ENCODE measurements at places on chromosomes 5 and 9. TPM values are rescaled to one million over a fixed set of nuclear protein-coding genes. Genes with fewer than 3 reads are reported as not detected.

Gene FOXD4L3
- not detected for total RNA-seq

Gene SLC6A3
- not detected for total RNA-seq

Gene RAI14
- total RNA-seq: 6.7 TPM

Gene PTGER4
- total RNA-seq: 8.5 TPM

Gene PCDHAC1
- total RNA-seq: 0.11 TPM

- DNase-seq: no peak
Observed at GRCh38 chr9:104911032-104911607, 16.8 kb downstream of the ABCA1 start.

GRCh38 chr9:91949946-91950664 is at the start of gene ROR2:
Gene ROR2, minus strand, starts transcription at chr9:91950228.
- peak; percentile 77 for DNase-seq

GRCh38 chr5:31194892-31195555 is 1.5 kb downstream of the CDH6 start:
- DNase-seq: no peak

GRCh38 chr5:37071487-37071886 is 177.7 kb downstream of the CPLANE1 start:
- DNase-seq: no peak

DNA sequence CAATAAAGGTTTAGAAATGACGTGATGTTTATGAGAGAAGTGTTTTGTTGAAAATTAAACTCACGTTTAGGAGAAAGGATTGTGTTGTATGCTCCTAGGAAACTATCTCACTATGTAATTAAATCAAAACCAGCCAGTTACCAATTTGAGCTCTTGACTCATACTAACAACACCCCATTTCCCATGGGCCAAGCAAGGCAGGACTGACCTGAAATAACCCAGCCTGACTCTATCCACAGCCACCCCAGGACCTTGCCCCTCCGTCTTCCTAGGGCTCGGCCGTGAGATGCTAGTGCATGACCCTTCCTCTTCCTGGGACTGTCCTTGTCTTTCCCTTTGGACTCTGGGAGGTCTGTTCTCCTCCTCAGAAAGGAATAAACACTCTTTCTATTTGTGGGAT is 16.4 kb downstream of the TLR4 start:
- DNase-seq: peak; percentile 70

DNA sequence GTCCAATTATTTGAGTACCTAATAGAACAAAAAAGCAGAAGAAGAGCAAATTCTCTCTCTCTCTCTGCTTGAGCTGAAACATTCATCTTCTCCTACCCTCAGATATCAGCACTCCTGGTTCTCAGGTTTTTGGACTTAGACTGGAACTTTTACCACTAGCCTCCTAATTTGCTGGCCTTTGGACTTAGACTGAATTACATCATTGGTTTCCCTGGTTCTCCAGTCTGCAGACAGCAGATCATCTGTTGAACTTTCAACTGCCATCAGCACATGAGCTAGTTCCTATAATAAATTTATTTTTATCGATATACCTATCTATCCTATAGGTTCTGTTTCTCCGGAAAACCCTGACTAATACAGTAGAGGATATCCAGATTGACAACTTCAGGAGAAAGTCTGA is 208.9 kb upstream of the GAS1 start:
- DNase-seq: no peak

Data from Right ventricle myocardium inferior (tissue), 1 donor.